ENCODE measurements at places on chromosomes 7 and 10.
A peak's percentile ranks its signal among the peaks of the same experiment; 100 is the strongest.

- DNase-seq, result no peak
These were observed 380.9 kb downstream of the LRRTM3 start for GRCh38 chr10:67306588-67307205.

- DNase-seq, result no peak
These were observed 80.6 kb upstream of the LAMB4 start for GRCh38 chr7:108210796-108211195.

DNA sequence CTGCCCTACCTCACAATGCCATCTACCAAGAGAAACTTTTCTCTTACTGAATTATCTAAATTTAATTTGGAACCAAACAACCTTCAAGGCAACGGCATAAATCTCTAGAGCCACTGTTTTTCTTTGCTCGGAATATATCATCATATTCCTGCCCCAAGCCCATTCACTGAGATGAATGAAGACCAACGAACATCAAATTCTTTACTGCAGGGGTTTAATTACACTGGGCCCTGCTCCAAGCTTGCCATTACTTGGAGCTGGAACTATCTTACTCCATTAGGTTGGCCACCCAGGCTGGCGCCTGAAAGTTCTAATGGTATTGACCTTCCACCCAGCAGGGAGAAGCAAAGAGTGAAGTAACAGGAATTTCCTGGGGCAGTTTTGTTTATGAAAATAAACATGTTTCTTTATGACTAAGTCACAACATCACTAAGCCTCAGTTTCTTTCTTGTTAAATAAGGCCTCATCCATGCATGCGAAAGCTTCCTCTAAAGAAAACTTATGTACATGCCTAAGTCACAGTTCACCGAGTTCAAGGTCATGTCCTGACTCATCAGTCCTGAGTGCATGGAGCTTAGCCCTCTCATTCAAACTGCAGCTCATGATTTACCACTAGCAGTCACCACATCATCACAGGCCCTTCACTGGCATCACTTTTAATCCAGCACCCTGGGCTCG, 42.1 kb upstream of the ANAPC16 start:
- DNase-seq, result peak; percentile 72

GRCh38 chr7:113628948-113629847, 289.6 kb downstream of the PPP1R3A start:
- no peak for DNase-seq

DNA sequence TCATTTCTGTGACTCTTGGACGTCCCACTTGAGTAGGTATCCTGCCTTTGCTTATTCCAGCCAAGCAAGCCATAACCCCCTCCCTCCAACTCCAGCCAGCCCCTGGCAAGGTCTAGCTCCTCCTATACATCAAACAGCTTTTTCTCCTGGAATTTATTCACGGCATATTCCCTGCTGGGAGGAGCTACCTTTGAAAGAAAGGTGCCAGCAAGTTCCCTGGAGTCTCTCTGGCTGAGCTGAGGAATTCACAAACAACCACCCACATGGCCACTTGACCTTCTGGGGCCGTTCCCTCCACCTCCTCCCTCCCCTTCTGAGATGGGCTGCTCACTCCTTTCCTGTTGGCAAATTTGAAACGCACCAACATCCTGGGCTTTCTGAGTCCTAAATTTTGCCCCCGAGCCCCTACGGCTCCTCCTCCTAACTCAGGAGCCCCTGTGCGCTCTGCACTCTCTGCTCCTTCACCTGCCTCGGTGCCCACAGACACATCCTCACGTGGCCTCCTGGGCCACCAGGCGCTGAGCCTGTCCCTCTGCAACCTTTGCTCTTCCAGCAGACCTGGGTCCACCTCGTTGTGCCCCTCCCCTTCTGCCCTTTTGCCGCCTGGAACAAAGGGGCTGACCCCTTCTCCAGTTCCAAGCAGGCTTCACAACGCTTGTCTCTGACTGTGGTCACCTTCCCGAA, 48.0 kb downstream of the HSPA12A start:
- DNase-seq, result no peak

DNA sequence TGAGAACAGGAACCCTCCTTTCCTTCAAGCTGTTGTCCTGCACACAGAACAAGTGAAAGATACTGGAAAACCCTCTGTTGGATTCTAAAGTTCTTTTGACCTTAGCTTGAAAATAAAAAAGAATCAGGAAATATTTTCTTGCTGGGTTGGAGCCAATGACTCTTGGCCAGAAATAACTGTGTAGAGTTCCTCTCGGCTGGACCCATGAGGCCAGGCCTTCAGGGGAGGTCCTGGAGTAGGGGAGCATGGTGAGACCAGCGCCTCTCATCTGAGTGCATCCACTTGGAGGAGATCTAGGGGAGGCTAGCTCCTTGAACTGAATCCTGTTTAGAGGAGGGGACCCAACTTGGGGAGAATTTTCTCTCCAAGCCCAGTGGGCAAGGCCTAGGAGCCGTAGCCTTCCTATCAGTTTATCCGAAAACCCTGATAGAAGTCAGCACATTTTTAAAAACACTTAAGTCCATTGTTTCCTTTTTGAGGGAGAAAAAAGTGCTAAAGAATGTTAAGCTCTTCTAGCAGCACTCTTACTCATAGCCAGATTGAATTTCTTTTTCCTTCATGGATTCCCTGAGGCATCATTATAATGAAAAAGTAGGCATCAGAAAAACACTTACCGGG, 635.7 kb upstream of the ANKRD30A start:
- no peak for DNase-seq

DNA sequence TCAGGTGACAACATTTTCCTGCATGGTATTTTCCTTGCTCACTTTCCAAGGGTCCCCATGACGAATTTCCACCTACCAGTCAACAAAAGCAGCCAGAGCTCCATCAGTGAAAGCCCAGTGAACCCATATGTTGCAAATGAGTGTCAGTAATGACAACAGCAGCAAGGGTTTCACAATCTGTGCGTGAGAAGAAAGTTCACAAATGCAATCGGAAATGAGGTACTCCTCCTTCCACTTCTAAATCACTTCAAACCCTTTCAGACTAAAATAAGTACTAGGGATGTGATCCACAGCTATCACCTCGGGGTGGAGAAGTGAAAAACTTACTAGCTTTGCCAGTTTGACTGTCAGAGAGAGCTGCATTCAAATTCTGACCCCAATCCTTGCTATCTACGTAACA, 55.6 kb upstream of the BET1 start:
- DNase-seq, result no peak

DNA sequence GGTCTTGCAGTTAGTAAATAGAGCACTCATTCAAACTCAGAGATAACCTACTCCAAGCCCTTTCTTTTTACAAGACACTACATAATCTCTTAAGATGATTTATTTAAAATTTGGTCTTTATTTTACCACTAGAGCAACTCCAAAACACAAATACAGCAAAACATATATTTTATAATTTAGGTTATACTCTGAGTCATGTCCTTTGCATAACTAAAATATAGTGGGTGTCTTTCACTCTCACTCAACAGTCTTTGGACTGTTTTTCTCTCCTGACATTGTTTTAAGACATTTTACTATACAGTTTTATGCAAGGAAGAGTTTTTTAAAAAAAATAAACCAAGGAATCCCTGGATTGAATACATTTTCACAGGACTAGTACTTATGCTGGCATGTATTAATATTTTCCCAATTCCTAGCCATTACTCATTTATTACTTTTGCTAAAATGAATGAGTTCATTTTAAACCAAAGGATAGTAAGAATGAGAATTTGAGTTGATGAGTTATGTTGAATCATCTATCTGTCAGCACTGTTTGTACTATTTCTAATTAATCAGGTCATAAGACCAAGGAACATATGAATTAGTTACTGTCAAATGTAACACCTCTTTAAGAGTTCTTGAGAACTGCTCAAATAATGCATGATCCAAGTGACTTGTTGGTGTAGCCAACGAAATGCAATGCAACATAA, 303.1 kb upstream of the FZD1 start:
- no peak for DNase-seq

GRCh38 chr10:121800146-121800545, 127.7 kb downstream of the ATE1 start:
- no peak for DNase-seq

- DNase-seq, result no peak
These were observed 77.7 kb downstream of the RBM33 start for GRCh38 chr7:155722118-155722517.

GRCh38 chr7:85041605-85042216, 145.1 kb downstream of the SEMA3D start:
- DNase-seq, result no peak

DNA sequence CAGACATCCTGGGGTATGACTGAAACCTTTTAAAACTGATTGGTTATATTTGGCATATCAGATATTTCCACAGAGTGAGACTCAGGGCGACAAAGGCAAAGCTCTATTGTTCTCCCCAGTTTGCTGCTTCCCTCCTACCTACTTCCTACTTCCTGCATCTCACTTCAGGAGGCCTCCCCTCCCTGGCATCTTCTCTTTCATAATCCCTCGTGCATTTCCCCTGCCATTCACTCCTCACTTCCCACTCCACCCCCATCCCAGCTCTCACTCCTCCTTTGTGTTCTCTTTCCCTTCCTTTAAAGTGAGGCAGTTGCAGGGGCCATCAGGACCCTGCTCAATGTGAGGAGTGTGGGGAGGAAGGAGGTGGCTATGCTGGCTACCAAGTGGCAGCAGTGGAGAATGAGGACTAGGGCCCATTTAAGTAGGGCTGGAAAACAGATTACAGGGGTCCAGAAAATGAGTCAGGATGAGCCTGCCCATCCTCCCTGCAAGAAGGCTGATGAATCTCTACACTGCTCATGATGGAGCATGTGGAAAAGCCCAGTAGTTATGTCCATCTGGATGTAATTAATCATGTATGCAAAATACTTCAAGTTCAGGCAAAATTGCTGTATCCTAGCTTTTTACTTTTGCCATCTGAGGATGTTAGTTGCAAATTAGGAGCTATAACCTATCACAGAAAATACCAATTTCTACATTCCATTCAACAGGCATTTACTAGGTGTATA, 311.8 kb upstream of the IMMP2L start:
- no peak for DNase-seq

GRCh38 chr7:142412551-142413193, 154.8 kb upstream of the PRSS58 start:
- no peak for DNase-seq

DNA sequence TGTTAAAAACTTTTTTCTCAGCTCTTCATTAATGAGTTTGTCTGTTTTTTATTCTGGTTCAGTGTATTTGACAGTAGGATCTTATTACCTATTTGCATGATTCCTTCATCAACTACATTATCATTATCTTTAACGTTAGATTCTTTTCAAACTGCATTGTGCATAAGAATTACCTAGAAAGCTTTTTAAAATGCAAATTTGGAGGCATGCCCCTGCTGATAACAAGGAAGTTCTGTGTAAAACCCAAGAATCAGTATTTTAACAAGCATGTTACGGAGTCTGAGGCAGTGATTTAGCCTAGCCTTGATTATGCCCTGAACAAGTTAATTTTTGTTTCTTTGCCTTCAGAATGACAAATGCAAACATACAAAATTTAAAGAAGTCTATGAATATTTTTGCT, 14.2 kb downstream of the AHR start:
- DNase-seq, result no peak

DNA sequence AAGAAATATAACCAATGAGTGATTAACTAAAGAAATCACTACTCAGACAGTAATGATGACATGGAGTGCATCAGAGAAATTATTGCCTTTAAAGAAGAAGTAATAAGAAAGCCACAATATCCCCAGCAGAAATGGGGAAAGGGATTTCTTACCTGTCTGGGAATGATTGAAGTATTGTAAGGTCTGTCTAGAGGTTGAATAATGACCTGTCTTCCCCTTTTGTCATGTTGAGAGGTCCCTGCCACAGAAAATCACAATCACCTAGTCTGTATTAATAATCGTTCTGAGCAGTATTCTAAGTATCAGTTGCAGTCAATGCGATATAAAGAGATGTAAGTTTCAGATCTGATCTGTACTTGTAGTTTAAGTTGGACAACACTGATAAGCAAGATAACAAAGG, 349.1 kb upstream of the TPK1 start:
- no peak for DNase-seq

DNA sequence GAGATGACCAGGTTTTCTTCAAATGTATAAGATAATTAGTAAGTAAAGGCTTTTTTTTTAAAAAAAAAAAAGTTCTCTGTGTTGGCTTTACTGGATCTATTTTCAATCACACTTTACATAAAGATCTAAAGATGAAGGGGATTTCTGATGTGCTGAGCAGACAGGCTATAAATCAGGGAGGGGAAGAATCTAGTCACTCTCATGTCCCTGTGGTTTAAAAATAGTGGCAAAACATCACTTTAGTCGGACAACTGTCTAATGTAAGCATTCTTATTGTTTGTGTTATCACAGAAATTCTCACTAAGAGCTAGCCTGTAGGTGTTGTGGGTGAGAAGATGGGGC, 132.7 kb downstream of the ICA1 start:
- no peak for DNase-seq

GRCh38 chr7:96636342-96636860, 73.2 kb downstream of the SEM1 start:
- no peak for DNase-seq

DNA sequence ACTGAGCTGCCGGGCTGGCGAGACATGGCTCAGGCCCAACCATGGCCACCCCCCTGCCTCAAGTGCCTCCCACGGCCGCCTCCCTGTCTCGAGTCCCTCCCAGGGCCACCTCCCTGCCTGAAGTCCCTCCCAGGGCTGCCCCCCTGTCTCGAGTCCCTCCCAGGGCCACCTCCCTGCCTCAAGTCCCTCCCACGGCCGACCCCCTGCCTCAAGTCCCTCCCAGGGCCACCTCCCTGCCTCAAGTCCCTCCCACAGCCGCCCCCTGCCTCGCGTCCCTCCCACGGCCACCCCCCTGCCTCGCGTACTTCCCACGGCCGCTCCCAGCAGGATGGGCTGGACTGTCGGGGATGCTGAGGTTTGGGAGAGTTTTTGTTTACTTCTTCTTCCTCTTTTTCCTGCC, 462.5 kb downstream of the PTPRN2 start:
- no peak for DNase-seq

DNA sequence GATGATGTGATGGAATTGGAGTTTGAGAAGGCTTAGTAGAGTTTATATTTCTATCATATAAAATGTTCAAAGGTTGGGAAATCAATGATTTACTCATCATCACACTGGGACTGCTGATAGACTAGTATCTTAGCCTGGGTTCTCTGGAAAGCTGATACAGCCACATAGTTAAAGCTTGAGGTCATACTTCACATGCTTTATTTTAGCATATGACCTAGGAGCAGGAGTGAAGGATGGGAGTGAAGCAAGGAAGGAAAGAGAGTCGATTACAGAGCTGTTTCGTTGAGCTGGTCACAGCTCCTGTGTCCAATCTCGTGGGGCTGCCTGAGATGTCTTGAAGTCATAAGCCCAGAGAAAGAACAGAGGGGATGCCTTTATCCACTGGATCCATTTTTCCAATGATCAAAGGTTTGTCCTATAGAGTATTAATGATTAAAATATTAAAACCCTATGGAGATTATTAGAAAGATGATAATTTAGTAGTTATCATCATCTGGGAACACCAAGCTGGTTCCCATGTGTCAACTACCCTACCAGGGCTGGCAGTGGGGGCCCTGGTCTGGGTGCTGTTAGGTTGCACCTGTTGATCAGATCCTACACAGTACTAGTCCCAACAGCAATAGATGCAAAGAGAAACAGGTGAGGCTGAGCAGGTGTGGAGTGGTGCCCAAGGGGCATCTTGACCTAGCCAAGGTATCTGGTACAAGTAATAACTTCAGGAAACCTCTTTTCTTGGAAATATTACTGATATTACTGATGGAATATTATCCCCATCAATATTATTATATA, 77.8 kb downstream of the BAMBI start:
- DNase-seq, result no peak

- no peak for DNase-seq
These were observed 972.5 kb downstream of the LRMDA start for GRCh38 chr10:76403912-76404311.
